ENCODE measurements at places on chromosomes 12 and 14.

GRCh38 chr14:64563696-64564095 is 13.9 kb downstream of the PPP1R36 start:
- no peak for DNase-seq

DNA sequence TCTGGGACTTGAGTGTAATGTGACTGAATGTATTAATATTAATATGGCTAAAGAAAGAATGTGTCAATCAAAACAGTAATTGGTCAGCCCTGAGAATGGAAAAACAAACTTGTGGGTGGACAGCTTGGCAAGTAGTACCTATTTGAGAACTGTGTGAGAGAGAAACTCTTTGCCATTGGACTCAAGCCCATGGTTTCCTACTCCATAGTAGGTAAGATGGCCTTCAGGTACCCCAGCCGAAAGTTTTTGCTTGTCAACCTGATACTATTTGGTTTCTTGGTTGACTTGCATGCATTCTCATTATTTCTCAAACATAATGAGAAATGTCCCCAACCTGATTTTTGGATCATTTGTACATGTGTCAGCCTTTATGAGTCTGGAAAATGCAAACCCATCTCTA is 391.1 kb downstream of the MDGA2 start:
- DNase-seq, result no peak

DNA sequence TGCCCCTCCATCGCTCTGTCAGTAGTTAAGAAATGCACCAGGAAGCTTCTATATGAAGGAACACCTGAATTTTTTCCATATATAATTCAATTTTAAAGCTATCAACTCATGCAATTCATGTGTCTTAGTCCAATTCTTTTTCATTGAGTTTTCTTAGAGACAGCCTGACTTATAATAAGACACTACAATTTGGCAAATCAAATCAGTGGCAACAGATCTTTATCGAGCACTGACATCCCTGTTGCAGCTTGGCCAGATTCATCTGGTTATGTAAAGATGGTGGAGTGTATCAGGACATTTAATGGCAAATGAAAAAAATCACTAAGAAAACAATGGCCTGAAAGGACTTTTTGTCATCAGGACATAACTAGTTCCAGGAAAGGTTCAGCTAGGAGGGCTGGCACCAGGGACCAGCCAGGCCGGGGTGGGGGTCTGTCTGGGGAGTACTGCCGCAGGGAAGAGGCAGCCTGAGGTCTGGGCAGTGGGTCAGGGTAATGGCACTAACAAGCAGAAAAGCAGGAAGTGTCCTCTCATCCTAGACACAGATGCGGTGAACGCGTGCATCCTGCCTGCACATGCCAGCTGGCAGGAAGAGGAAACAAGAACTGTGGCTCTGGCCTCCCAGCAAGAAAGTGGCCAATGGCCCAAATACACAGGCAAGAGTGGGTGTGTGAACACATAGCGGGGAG is 100.5 kb upstream of the LMNTD1 start:
- DNase-seq, result no peak

DNA sequence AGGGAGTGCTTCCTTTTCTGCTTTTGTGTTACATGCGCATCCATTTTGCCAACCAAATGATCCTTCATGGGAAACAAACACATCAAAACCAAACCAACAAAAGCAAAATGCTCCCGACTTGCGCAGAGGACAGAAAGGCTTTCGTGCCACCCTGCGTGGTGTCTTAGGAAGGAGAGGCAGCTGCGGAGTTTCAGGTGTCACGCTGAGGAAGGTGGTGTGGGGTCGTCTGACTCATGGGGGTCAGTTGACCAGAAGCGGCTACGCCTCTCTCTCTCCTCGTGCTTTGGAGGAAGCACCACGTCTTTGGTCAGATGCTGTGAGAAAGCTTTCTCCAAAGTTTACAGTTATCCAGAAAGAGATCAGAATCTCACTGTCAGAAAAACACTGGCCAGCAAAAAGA is 7.9 kb downstream of the EMP1 start:
- DNase-seq, result no peak

DNA sequence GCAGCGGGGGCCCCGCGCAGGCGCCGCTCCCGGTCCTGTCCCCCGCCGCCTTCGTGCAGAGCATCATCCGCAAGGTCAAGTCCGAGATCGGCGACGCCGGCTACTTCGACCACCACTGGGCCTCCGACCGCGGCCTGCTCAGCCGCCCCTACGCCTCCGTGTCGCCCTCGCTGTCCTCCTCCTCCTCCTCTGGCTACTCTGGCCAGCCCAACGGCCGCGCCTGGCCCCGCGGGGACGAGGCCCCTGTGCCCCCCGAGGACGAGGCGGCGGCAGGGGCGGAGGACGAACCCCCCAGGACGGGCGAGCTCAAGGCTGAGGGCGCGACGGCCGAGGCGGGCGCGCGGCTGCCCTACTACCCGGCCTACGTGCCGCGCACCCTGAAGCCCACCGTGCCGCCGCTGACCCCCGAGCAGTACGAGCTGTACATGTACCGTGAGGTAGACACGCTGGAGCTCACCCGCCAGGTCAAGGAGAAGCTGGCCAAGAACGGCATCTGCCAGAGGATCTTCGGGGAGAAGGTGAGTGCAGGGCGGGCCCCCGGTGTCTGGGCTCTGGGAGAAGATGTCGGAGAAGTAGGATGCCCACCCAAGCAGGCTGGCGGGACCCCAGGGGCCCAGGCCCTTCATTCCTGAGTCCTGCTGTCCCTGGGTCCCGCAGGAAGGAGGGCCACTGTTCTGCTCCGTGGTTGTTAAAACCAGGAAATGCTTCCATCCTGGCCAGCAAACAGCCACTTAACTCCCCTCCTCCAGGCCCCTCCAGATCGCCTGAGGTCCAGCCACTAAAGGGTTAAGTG is 48.4 kb downstream of the PHETA1 start:
- no peak for DNase-seq

GRCh38 chr12:62251609-62251958 is 8.6 kb upstream of the USP15 start:
- no peak for DNase-seq

- no peak for DNase-seq
Measured at GRCh38 chr12:124501112-124501561, 66.3 kb downstream of the NCOR2 start.

- DNase-seq, result no peak
Measured at GRCh38 chr14:53953002-53953827, 3.4 kb downstream of the BMP4 start.

- DNase-seq, result no peak
Measured at GRCh38 chr12:105359856-105360255, 29.4 kb downstream of the C12orf75 start.

- DNase-seq, result no peak
Measured at GRCh38 chr12:110176745-110177144, 52.6 kb downstream of the IFT81 start.

DNA sequence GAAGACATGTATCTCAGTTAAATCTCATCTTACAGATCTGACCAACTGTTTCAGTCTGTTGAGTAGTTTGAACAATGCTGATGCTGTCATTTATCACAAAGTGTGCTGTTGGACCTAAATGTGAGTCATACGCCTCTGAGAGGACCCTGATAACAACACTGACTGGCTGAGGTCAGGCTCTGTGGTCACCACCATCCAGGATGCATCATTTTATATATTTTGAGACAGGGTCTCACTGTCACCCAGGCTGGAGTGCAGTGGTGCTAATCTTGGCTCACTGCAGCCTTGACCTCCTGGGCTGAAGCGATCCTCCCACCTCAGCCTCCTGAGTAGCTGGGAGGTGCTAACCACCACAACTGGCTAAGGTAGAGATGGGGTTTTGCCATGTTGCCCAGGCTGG is 181.0 kb upstream of the RGS6 start:
- DNase-seq, result no peak

DNA sequence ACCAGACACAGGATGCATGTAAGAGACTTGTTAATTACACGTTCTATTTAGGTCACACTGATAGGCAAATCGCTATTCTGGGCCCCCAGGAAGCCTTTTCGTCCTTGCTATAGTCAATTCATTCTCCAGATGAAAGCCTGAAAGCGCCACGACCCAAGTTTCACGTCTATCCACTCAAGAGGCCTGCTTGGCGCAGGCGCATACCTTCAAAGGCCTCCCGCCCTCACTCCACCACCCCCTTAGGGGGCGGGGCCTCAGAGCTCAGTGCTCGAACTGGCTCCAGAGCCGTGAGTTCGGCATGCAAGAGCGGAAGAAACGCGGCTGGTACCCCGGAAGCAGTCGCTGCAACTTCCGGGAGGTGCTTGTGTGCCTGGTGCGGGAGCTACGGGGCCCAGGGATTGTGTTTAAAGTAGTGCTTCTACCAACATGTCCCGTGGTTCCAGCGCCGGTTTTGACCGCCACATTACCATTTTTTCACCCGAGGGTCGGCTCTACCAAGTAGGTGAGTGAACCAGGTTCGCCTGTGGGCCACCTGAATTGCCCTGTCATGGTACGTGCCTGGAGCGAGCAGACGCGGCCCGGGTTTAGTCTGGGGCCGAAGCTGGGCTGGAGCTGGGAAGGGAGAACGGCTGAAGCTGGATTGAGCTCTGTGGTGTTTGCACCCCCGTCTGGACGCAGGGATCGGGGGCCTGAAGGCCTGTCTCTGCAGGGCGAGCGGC is at the start of gene PSMA6:
Gene PSMA6, plus strand, starts transcription at position 332 of the 719 bp plus-strand sequence. Its CDS starts 95 bp downstream, at position 427.
- peak; percentile 99 for DNase-seq

- DNase-seq, result no peak
Measured at GRCh38 chr12:2588345-2588744, 206.4 kb upstream of the FKBP4 start.

GRCh38 chr12:99712281-99712680 is 64.7 kb downstream of the GARIN6 start:
- no peak for DNase-seq

DNA sequence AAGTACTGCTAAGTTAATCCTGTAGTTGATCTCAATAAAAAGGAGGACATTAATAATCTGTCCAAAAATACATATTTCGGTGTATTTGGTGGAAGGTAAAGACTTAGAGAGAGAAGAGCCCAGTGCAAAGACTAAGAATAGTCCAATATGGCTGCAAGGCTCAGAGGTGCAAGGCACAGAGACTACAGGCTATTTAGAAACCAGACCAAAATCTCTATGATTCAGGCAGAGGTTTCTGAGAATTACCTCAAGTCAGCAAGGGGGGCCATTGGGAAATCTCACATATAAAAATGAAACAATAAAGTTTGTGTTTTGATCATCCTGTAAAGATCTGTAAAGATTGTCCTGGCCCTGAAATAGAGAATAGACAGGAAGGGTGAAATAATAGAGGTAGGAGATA is 1173.0 kb downstream of the VRK1 start:
- no peak for DNase-seq

DNA sequence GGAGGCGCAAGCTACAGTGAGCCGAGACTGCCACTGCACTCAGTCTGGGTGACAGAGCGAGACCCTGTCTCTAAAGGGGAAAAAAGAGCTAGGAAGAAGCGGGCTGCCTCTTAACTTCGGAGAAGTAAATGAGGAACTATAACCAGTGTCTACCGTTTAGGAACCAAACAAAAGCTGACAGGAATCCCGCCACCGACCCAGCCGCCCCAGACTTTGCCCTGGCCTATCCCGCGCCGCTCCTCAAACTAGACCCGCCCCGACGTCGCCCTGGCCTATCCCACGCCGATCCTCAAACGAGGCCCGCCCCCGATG is 568 bp upstream of the SIVA1 start:
- DNase-seq, result no peak

GRCh38 chr14:71497645-71498086 is 434.6 kb upstream of the RGS6 start:
- DNase-seq, result no peak

GRCh38 chr14:75551021-75551420 is 27.4 kb upstream of the FLVCR2 start:
- DNase-seq, result no peak

- DNase-seq, result peak; percentile 59
Measured at GRCh38 chr12:50070314-50071060, 13.1 kb downstream of the ASIC1 start.

GRCh38 chr12:1499351-1499750 is 95.0 kb downstream of the FBXL14 start:
- DNase-seq, result no peak

GRCh38 chr14:93010522-93011140 is 87.7 kb downstream of the CHGA start:
- no peak for DNase-seq

- DNase-seq, result no peak
Measured at GRCh38 chr12:6203601-6204000, 3.4 kb downstream of the CD9 start.

DNA sequence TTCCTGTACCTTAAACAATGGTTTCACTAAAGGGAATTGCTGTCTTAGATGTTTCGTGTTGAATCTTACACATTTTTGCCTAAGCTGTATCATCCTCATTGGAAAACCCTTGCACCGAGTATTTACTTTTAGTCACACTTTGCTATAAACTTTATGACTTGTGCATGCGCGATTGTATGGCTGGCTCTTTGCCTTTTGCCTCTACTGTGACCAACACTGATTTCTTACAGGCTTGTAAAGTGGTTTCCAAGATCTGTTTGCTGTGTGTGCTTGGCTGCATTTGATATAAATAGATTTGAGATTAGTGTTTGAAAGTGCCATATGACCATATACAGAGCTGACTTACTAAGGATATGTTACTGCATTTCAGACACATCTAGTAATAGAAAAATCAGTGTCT is 40.5 kb downstream of the RASSF3 start:
- DNase-seq, result no peak

- DNase-seq, result no peak
Measured at GRCh38 chr12:49925433-49926204, 21.9 kb upstream of the FAIM2 start.

DNA sequence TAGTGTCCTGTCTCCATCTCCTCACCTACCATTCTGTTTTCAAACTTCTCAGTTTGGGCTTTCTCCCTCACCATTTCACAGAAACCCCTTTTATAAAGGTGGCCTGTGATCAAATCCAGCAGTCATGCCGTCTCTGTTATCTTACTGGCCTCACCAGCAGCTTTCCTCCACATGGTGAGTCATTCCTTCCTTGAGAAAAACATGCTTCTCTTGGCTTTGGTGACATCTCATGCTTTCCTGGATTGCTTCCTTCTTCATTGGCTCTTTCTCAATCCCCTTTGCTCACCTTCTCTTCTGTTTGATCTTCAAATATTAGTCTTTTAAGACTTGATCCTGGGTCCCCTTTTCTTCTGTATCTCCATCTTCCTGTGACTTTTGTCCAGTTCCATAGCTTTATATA is 164.9 kb downstream of the ANO4 start:
- no peak for DNase-seq

GRCh38 chr12:15268927-15269552 is 47.8 kb upstream of the RERG start:
- peak; percentile 9 for DNase-seq

- DNase-seq, result no peak
Measured at GRCh38 chr14:75568791-75569190, 9.6 kb upstream of the FLVCR2 start.

GRCh38 chr12:99170461-99170860 is 477.1 kb upstream of the GARIN6 start:
- no peak for DNase-seq

GRCh38 chr12:127531542-127531941 is 735.4 kb upstream of the TMEM132C start:
- no peak for DNase-seq

GRCh38 chr12:93638954-93639353 is 38.2 kb upstream of the CRADD start:
- DNase-seq, result no peak

Measured in activated CD4-positive, alpha-beta T cell treated with anti-CD3 and anti-CD28 coated beads, Interleukin-2, amount 50 U/mL, for 1 hour (primary cell).